Cardiac fibroblast (primary cell): ENCODE measurements at places on chromosomes 16 and 17.

DNA sequence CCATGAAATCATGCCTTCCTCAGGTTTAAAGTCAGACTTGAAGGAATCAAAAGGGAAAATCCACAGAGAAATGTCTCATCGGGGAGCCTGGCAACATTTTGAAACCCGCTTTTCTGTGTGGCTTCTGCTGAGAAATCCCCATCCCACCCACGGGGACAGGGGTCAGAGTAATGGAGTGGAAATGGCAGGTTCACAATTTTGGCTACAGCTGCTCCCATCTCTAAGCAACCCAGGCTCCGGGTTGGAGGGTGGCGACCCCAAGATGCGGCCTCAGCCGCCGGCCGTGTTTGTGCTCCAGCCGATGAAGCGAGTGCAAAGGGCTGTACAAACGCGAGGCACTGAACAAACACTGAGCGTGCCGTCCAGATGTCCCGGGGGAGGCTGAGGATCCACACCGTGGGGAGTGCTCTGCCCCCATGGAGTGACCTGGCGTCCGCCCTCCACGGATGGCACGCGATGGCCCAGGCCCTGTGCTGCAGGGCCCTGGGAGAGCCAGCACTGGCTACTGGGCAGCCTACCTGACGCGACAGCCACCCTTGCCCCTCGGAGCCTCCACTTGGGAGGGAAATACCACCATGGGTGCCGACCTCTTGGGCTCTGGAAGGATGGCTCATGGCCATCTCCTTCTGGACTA, 22.2 kb downstream of the SLC43A2 start:
- DNase-seq, result no peak

GRCh38 chr16:61547626-61548025, 488.6 kb downstream of the CDH8 start:
- DNase-seq, result no peak

DNA sequence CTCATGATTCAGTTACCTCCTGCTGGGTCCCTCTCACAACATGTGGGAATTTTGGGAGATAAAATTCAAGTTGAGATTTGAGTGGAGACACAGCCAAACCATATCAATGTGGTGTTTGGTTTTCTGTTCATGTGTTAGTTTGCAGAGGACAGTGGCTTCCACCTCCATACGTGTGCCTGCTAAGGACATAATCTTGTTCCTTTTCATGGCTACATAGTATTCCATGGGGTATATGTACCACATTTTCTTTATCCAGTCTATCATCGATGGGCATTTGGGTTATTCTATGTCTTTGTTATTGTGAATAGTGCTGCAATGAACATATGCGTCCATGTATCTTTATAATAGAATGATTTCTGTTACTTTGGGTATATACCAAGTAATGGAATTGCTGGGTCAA, 4.5 kb upstream of the WWOX start:
- DNase-seq, result no peak

DNA sequence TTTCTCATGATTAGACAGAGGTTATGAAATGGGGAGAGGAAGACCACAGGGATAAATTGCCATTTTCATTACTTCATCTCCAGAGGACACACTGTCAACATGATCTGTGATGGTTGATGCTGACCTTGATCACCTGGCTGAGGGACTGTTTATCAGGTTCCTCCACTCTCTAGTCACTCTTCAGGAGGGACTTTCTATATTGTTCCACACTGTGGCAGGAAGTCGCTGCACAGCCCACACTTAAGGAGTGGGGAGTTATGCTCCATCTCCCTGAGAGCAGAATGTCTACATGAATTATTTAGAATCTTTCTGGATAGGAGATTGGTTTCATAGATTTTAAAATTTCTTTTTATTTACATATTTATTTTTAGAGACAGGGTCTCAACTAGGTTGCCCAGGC, 46.7 kb downstream of the CYB5B start:
- DNase-seq, result no peak

GRCh38 chr17:52995147-52995546, 827.6 kb upstream of the KIF2B start:
- no peak for DNase-seq

DNA sequence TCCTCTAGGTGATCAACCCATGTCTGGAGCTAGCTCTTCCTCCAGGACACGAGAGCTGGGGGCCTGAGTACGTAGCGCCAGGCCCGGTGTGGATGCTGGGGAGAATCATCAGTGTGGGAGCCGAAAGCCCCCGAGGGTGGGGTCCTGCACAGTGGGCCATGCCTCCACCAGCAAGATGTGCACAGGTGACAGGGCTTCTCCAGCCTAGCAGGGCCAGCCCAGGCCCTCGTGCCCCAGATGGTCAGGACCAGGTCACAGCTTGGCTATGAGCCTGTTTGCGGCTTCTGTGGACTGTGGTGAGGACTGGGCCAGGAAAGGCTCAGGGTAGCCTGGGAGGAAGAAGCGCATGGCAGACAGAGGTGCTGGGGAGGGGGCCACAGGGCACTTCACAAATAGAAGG, 7.8 kb downstream of the MPG start:
- DNase-seq, result no peak

DNA sequence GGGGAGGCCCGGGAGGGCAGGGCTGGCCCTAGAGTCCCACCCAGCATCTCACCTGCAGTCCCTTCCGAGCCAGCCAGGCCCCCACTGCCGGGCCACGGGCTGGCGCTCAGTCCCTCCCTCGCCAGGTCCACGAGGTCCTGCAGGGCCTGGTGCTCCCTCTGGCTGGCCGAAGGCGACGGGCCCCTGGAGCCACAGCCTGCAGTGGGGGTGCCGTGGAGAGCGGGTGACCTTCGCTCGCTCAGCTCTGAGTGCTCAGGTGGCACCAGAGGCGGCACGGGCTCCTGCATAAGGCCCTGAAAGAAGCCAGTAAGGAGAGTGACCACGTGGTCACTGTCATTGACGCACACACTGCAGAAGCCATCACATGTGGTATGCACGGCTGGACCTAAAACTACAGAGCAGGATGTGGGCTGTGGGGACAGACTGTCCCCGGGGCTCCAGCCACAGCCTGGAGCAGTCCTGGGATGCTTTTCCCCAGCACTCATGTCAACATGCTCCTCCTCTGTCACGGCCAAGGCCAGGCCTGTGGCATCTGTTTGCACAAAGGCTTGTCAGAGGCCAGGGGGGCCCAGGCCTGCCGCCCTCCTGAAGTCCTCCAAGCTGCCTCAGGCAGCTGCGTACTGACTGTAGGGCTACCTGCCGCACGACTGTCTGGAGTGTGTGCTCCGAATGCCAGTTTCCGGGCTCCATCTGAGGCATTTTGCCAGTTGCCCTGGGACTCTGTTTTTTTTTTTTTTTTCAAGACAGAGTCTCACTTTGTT, 15.1 kb downstream of the SLX4 start:
- DNase-seq, result no peak

- no peak for DNase-seq
Measured at GRCh38 chr16:58057121-58057520, 31.6 kb downstream of the MMP15 start.

DNA sequence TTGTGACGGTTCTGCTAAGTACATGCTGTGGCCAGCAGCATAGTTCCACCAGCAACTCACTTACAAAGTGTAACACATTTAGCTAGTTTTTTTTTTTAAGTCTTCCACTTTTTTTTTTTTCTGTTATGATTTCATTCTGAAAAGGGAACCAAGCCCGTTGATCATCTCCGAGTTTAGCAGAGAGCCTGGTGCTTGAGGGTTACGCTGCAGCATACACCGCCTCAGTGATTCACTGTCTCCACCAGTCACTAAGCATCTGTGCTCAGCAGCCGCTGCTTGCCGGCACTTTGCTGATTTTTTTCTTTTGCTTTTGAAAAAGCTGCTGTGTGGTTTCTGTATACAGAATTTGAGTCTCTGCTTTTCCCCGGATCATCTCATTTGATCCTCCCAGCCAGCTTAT, 194.5 kb upstream of the CDH13 start:
- no peak for DNase-seq

- DNase-seq, result no peak
Measured at GRCh38 chr17:4407851-4408250, 25.9 kb upstream of the SPNS3 start.

DNA sequence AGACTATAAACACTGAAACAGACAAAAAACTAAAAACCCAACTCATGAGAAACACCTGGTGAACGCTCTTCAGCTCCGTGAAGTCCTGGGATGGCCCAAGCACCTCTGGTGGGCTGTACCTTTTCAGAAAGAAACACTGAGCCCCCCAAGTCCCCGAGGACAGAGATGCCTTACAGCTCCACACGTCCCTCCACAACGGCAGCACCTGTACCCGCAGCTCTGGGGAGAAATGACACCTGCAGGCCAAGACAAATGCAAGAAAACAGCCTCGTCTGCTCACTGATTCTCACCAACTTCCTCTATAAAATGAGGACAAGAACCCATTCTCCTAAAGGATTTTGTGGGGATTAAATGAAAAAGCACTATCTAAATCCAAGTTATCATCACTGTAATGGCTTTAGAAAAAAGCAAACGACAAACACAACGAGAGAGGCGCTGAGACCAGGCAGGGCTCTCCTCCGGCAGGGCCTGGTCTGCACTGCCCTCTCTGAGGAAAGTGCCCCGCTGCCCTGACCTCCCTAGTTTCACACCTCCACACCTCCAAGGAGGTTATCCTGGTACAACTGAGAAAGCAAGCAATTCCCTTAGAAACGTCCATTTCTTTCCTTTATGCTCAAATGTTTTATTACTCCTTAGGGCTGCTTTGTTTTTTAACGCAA, 114.9 kb downstream of the ZNF778 start:
- no peak for DNase-seq

DNA sequence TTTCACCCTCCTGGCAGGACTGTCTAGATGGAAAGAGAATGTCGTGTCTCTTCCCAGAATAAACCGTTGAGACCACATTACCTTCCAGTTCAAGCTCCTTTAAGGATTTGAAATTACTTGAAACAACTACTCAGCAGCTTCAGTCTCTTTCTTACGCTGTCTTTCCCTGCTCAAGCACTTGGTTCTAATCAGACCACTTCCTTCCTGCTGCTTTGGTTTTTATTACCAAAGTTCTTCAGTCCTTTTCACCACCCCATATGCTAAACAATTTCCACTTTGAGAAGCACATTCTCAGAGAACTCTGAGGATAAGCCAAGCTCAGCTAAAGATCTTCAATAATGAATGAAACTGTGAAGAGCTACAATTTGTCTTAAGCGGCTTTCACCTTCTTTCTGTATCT, 105.4 kb downstream of the STX8 start:
- DNase-seq, result peak; percentile 55

DNA sequence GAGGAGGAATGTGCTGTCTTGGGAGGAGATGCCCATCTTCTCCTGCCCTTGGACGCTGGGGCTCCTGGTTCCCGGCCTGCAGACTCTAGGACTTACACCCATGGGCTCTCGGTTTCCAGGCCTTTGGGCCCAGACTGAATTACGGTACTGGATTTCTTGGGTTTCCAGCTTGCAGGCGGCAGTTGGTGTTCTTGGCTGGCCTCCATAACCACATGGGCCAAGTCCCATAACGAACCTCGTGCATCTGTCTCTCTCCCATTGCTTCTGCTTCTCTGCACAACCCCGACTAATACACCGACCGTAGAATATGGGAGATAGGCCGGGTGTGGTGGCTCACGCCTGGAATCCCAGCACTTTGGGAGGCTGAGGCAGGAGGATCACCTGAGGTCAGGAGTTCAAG, 162.6 kb downstream of the SDK2 start:
- no peak for DNase-seq

- peak; percentile 80 for DNase-seq
Measured at GRCh38 chr17:44086364-44087311, 16.1 kb downstream of the G6PC3 start.

DNA sequence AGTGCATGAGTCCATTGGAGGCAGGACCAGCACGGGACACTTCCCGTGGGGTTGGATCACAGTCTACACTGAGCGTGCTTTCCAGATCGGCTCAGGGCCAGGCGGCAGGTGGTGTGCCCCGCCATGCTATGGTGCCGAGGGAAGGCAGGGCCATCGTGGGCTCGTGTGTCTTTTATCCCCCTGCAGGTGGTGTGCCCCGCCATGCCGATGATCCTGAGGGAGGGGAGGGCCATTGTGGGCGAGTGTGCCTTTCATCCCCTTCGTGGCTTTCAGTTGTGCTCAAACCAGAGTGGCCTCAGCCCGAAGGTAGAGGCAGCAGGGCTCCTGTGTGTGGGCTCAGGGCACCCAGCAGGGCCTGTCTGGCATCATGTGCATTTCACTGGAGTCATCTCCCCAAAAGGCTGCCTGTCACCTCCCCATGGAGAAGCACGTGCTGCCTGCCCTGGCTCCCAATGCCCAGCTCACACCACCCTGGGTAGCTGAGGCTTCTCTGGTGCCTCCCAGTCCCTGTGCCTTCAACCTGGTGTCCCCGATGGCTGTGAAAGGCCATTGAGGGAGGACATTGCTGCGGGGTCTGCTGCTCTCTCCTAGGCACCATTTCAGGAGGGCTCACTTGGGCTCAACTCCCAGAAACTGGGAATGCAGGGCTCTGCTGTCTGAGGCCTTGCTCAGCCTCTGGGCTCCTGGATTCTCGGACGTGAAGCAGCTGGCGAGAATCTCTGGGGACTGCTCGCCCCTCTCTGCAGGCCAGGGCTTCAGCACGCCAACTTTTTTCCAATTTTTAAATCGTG, 207.6 kb downstream of the NPIPB11 start:
- DNase-seq, result peak; percentile 58

DNA sequence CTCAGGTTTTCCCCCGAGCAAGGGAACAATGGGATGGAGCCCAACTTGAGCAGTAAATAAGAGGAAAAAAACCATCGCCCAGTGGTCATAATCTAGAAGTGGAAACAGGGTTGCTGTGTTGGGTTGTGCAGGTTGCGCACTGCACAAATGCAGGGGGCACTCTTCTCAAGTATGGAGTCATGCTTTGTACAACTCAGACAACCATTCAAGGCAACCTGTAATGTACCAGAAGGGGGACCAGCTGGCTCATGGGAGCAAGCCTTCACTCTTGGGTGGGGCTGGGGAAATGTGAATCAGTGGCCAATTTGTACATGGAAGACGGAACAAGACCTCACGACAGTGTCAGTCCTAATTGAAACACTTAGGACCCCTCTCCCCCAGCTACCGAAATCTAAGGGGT, 23.9 kb upstream of the LITAF start:
- no peak for DNase-seq

DNA sequence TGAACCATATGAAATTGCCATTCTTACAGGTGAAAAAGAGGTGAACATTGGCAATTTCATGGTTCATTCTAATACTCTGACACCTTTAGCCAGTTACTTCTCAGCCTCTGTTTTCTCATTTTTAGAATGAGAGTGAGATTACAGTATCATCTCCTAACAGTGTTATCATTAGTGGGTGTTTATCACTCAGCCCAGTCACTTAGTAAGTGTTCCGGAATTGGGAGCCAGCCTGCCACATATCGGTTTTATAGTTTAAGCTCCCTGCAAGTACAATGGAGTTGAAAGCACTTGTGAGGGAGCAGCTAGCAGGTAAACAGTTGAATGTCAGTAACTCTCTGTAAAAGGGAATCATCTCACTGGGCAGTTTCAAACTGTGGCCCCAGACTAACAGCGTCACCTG, 583.1 kb upstream of the HSBP1 start:
- DNase-seq, result no peak
